Upper lobe of right lung (tissue), 1 donor: ENCODE measurements at places on chromosomes 3 and 15. TPM values are rescaled to one million over a fixed set of nuclear protein-coding genes. Genes with fewer than 3 reads are reported as not detected.

Gene GASK1A
- total RNA-seq, result 3.9 TPM

Gene CCK
- 0.67 TPM for total RNA-seq

GRCh38 chr3:115646027-115646690, 22.8 kb downstream of the GAP43 start:
- no peak overlapping the region for H3K4me3 ChIP-seq
- no peaks in the 10 kb centered on the region for H3K27me3 ChIP-seq
- H3K27ac ChIP-seq, result no peak overlapping the region

GRCh38 chr15:70212286-70212962, 114.7 kb upstream of the TLE3 start:
- DNase-seq, result peak; percentile 71
- no peak overlapping the region for H3K4me3 ChIP-seq
- no peaks in the 10 kb centered on the region for H3K27me3 ChIP-seq

- peaks cover 96% of the 10 kb centered on the region for H3K27me3 ChIP-seq
- peak overlapping the region; percentile 85 for H3K27ac ChIP-seq
- peak overlapping the region; percentile 60 for H3K4me3 ChIP-seq
- DNase-seq, result peak; percentile 56
- H3K36me3 ChIP-seq, result no peaks in the 10 kb centered on the region
Observed at GRCh38 chr3:128491941-128492670, 895 bp downstream of the GATA2 start.

DNA sequence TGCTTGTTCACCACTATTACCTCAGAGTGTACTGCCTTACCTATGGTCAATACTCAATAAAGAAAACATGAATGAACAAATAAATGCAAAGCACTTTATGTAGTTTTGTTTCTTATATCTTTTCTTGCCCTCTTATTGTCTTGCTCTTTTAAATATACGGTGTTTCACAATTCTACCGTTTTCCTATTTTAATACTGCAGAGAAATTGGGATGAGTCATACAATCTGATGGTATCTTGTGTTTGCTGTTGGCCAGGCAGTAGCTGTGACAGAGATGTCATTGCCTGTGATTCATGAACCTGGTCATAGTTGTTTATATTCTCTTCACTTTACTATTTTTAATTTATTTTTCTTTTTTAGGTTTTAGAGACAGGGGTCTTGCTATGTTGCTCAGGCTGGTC, 48.3 kb downstream of the SERP1 start:
- no peak overlapping the region for H3K27ac ChIP-seq
- no peaks in the 10 kb centered on the region for H3K27me3 ChIP-seq
- no peaks in the 10 kb centered on the region for H3K4me1 ChIP-seq
- no peak for DNase-seq
- no peak overlapping the region for H3K4me3 ChIP-seq

GRCh38 chr3:176570992-176571391, 626.3 kb downstream of the TBL1XR1 start:
- no peak overlapping the region for H3K27ac ChIP-seq
- no peak for DNase-seq
- no peaks in the 10 kb centered on the region for H3K36me3 ChIP-seq
- no peak overlapping the region for H3K4me3 ChIP-seq
- no peaks in the 10 kb centered on the region for H3K27me3 ChIP-seq
